ENCODE measurements at places on chromosomes 1 and 21.
A peak's percentile ranks its signal among the peaks of the same experiment; 100 is the strongest.

DNA sequence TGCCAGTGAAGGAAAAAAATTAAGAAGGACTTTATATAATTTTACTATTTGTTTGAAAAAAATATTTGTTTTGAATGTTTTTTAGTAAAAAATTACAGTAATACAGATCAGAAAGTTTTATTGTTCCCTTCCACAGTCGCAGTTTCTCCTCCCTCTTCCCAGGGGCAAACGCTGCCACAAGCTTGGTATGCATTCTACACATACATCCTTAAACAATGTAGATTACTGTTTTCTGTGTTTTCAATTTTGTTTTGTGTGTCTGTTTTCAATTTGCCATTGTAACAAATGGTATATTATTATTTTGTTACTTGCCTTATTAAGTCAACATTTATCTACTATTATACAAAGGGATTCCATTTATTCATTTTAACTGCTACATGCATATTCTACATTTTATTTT lies 257.1 kb downstream of the HMCN1 start:
- no peak for DNase-seq

- peak; percentile 74 for DNase-seq
Measured at GRCh38 chr1:223137455-223138085, 5.5 kb downstream of the TLR5 start.

- no peak for DNase-seq
Measured at GRCh38 chr1:186633116-186633515, 47.1 kb downstream of the PTGS2 start.

GRCh38 chr21:45594721-45595489 lies 48.6 kb upstream of the PCBP3 start:
- no peak for DNase-seq

GRCh38 chr1:45569571-45569961 lies 14.3 kb upstream of the NASP start:
- DNase-seq = no peak

DNA sequence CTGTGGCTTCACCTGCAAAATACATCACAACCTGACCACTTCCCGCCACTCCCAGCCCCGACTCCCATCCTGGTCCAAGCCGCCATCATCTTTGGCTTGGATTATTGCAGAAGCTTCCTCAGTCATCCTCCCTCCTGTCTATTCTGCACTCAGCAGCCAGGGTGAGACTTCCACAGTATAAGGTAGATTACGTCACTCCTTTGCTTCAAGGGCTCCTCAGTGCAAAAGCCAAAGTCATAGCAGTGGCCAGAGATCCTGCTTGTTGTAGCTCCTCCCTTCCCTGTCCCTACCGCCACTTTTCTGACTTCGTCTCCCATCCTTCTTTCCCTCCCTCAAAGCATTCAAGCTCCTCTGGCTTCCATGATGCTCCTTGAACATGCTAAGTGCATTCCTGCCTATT lies 152.8 kb downstream of the GRIK3 start:
- no peak for DNase-seq

DNA sequence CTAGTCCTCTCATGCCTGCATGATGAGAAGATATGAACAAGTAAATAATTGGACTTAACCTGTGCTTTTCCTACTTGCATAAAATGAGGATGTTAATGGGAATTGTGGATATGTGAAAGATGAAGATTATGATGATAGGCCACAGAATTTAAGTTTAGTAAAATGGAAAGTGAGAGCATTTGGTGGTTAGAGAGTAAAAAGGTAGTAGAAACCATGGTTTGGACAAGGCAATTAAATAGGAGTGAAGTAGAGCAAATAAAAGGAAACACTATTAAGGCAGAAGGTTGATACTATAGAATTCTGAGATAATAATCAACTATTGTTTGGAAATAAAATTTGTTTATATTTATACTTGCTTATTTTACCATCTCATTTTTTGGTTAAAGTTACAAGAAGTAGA lies 1162.5 kb downstream of the MRPL39 start:
- DNase-seq = no peak

DNA sequence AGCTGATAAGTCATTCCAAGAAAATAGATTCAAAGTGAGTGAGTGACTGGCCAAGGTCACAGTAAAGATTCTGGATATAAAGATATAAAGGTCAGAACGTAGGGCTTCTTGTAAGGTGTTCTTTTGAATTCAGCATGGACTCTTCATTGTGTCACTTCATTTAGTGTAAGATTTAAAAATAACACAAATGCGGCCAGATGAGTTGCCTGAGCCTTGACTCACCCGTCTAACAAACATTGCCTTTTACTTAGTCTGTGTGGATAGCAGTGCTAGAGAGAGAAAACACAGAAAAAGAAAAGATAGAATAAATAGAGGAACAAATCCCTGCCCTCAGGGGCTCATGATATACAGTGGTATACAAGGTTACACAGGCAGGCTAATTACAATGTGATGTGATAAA lies 223.4 kb downstream of the PLPP3 start:
- DNase-seq = no peak

GRCh38 chr1:32413507-32414185 lies 19.4 kb upstream of the BSDC1 start:
- DNase-seq = peak; percentile 68

DNA sequence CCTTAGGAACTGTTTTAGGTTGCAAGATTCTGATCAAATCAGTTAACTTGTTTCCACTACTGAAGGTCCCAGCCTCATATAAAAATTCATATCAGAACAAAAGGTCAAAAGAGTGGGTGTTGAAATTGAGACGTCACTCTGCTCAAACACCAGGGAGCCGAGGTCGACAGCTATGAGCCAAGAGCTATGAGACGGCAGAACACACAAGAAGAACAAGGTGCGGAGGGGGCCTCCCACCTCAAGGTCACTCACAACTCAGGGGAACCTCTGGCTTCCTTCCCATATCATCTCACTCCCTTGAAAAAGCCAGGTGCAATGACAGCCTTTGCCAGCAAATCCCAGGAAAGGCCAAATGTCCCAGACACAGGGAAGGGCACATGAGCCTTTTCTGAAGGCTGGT lies 749 bp downstream of the SEC16B start:
- DNase-seq = no peak

- no peak for DNase-seq
Measured at GRCh38 chr1:35655196-35655595, 13.9 kb upstream of the PSMB2 start.

DNA sequence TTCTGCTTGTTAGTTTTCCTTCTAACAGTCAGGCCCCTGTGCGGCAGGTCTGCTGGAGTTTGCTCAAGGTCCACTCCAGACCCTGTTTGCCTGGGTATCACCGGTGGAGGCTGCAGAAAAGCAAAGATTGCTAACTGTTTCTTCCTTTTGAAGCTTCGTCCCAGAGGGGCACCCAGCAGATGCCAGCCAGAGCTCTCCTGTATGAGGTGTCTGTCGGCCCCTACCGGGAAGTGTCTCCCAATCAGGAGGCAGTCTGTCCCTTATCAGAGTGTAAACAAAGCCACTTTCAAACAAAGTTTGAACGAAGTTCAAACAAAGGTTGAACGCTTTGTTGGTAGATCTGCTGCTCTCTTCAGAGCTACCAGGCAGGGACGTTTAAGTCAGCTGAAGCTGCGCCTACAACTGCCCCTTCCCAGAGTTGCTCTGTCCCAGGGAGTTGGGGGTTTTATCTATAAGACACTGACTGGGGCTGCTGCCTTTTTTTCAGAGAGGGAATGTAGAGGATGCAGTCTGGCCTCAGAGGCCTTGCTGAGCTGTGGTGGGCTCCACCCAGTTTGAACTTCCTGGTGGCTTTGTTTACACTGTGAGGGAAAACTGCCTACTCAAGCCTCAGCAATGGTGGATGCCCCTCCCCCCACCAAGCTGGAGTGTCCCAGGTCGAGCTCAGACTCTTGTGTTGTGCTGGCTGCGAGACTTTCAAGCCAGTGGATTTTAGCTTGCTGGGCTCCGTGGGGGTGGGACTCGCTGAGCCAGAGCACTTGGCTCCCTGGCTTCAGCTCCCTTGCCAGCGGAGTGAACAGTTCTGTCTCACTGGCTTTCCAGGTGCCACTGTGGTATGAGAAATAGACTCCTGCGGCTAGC lies 401.8 kb downstream of the SRGAP2C start:
- peak; percentile 8 for DNase-seq

- no peak for DNase-seq
Measured at GRCh38 chr21:45929449-45929848, 52.1 kb upstream of the COL6A1 start.

GRCh38 chr21:23401278-23401677 lies 2206.0 kb downstream of the MRPL39 start:
- no peak for DNase-seq

DNA sequence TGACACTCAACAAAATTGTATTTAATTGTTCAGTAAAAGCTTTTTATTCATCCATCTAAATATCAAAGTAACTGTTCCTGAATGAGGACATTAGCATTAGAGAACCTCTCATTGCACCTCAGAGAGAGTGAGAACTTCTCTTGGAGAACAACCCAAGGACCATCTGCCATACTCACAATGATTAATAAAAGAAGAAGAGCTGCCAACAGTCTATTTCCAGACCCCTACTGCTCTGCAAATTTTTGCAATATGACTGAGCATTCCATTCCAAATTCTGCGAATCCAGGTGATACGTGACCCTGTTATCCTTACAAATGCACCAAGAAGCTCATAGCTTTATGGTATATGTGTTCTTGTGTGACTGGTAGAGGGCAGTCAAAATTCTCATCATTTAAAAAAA lies 422.5 kb downstream of the NEGR1 start:
- no peak for DNase-seq

DNA sequence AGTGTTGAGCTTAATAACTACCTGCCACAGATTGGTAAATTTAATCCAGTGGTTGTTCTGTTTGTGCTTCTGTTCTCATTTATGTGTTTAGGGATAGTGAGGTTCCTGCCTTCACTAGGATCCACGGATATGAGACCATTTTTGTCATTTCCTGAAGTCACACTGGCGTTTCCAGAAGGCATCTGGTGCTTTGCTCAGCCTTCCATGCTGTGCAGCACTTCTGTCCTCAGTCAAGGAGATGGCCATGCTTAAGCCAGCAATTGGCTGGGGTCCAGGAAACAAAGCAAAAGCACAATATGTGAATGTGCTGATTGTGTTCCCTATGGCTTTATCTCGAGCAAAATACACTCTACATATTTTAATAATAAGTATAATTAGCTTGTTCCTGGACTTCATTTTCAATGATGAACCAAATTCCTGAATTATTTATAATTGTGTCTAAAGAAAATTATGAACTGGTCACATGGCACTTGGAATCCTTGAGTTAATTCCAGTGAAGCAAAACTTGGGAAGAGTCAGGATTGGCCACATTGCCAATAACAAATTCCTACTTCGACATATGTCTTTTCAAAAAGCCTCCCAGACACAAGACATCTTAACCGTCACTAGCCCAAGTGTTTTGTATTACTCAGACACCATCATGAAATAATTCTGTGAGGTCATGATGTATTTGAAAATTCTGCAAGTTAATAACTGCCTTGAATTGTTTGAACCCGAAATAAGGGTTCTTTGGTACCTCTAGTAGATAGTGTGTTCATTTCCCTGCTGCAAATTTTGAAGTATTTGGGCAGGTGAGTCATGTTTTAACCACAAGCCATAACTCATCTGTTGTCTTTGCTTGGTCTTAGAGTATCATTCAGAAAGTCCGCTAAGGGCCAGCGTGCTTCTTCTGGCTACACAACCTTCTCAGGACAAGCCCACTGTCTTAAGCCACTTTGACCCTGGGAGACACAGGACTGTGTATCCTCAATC lies 412.4 kb downstream of the DISC1 start:
- no peak for DNase-seq

GRCh38 chr1:33169290-33170055 lies 12.4 kb downstream of the TRIM62 start:
- no peak for DNase-seq

DNA sequence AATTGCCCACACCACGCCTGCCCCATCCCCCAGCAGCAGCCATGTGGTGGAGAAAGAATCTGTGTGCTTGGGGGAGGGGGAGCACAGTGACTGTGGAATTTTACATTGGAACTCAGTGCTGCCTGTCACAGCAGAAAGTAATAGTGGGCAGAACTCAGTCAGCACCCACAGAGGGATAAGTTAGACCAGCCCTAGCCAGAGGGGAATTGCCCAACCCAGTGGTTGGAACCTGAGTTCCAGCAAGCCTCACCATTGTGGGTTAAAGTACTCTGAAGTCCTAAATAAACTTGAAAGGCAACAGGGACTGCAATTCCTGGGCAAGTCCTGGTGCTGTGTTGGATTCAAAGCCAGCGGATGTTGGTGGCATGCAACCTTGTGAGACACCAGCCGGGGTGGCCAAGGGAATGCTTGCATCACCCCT lies 88.8 kb downstream of the MRPL39 start:
- no peak for DNase-seq
